ENCODE measurements at places on chromosomes 2 and 18. TPM values are rescaled to one million over a fixed set of nuclear protein-coding genes. Genes with fewer than 3 reads are reported as not detected.

TCF23 gene
- 0.08 TPM for total RNA-seq

CCDC150 gene
- 2.8 TPM for total RNA-seq

CYRIA gene
- total RNA-seq = 20.3 TPM

TXNL4A gene
- total RNA-seq = 82.7 TPM

RTP5 gene
- total RNA-seq = 0.10 TPM

CREB1 gene
- total RNA-seq = 66.5 TPM

HOXD3 gene
- total RNA-seq = not detected

STRN gene
- total RNA-seq = 25.4 TPM

NR4A2 gene
- 3.5 TPM for total RNA-seq

CNTNAP5 gene
- not detected for total RNA-seq

GAREM1 gene
- total RNA-seq = 10.9 TPM

VWA3B gene
- total RNA-seq = not detected

CHRND gene
- not detected for total RNA-seq

NEUROD1 gene
- not detected for total RNA-seq

ONECUT2 gene
- total RNA-seq = 0.26 TPM

SLC11A1 gene
- 98.2 TPM for total RNA-seq

SCYGR4 gene
- not detected for total RNA-seq

CYTIP gene
- 10.9 TPM for total RNA-seq

IGFBP5 gene
- 101 TPM for total RNA-seq

RAB31 gene
- total RNA-seq = 135 TPM

ASXL3 gene
- total RNA-seq = 3.1 TPM

ARHGAP15 gene
- 20.6 TPM for total RNA-seq

CD226 gene
- 2.9 TPM for total RNA-seq

TBR1 gene
- 0.08 TPM for total RNA-seq

MAPK4 gene
- total RNA-seq = 0.89 TPM

ATP6V1B1 gene
- total RNA-seq = 0.76 TPM

GALNT5 gene
- total RNA-seq = 59.4 TPM

SIX3 gene
- not detected for total RNA-seq

SMPD4 gene
- total RNA-seq = 44.8 TPM

TNFRSF11A gene
- total RNA-seq = 8.9 TPM

ZBTB7C gene
- 8.7 TPM for total RNA-seq

ANKAR gene
- total RNA-seq = 6.9 TPM

ALK gene
- total RNA-seq = 0.65 TPM

BOK gene
- 66.5 TPM for total RNA-seq

DPP10 gene
- total RNA-seq = 0.82 TPM

PLGLB2 gene
- total RNA-seq = 4.4 TPM

IDH1 gene
- 145 TPM for total RNA-seq

NT5DC4 gene
- total RNA-seq = 1.1 TPM

AQP12A gene
- total RNA-seq = not detected

GPATCH11 gene
- 8.1 TPM for total RNA-seq

RRM2 gene
- 24.9 TPM for total RNA-seq

SLC30A3 gene
- 0.39 TPM for total RNA-seq

FZD7 gene
- 11.1 TPM for total RNA-seq

ITM2C gene
- total RNA-seq = 60.7 TPM
